ENCODE measurements at places on chromosomes 5 and 9.
A peak's percentile ranks its signal among the peaks of the same experiment; 100 is the strongest.

- DNase-seq: no peak
Measured at GRCh38 chr9:71630377-71630995, 137.8 kb downstream of the CEMIP2 start.

DNA sequence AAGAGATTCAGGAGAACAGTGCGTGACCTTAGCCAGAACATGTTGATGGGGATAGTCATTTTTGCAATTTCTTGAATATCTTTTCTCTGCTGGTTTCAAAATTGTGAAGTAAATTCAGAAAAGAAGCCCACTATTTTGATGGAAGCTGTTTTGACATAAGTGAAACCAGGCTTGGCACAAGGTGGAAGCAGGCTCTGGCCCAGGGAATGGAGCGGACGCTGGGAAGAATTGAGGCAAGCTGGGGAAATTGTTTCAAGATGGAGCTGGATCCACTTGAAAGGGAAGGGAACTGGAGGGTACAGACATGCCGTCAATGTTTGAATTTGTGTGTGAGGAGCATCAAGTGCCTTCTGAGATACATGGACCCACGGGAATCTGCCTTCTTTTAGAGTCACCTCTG lies 207.2 kb downstream of the GOLPH3 start:
- DNase-seq: no peak

- peak; percentile 99 for DNase-seq
Measured at GRCh38 chr5:98108497-98108896, 665.0 kb upstream of the RGMB start.

DNA sequence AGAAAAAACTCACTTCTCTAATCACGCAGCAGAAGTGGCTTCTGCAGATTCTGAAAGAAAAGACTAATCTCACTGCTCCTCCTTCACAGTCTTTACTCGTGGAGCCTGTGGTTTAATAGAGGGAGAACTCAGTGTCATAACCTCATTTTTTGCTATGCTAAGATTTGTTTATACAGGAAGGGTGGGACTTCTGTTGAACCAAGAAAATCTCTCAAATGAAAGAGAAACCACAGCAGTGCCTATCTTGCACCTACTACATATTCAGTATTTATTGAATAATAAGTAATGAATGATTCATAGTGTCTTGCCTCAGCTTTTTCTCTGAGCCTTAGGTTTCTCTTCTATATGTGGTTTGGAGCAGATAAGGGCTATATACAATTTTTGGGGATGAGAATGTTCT lies 136.1 kb upstream of the DMAC1 start:
- no peak for DNase-seq

DNA sequence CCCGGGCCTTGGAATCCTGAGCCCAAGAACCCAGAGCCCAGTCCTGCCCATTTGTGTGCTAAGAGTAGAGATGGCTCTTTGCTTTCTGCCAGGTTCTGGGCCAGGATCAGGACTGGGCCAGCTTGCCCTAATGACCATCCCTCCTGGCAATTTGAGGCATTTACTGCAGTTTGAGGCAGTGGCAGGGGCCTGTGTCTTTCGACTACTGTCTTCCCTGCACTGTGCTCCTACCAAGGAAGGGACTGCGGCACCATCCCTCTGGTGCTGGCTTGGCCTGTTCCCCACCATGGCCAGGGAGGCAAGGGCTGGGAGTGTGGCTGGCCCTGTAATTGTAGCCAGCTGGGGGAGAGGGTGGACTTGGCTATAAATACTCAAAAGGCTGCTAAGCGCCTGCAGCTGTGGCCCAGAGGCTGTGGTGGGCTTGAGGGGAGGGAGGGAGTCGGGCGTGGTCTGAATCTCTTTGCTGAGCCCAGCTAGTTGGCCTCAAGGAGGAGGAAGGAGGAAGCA lies 4.6 kb downstream of the ENHO start:
- DNase-seq: no peak

DNA sequence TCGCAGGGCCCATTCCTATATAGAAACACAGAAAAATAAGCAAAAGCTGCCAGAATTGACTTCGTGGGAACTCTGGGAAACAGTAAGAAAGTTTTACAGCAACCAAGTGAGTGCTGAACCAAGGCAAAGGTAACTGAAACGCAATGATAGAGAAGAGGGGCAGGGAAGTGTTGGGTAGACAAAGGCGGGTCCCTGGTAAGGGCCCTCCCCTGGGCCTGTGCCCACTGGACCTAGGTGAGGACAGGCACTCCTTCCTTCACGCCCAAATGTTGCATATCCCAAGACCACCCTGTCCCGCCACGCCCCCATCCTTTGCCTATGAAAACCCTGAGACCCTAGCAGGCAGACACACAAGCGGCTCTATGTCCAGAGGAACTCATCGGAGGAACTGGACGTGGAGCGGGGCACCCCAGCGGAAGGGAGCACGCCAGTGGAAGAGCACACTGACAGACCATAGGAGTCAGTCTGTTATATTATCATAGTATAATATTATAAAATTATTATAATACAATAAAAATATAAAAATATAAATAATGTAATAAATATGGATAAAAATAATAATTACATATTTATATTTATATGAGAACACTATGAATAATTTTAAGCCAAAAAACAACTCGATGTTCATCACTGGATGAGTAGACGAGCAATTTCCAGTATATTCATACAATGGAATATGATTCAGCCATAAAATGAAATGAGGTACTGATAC lies 27.9 kb downstream of the CDKN2A start:
- no peak for DNase-seq

- DNase-seq: no peak
Measured at GRCh38 chr5:96253140-96253539, 179.9 kb downstream of the PCSK1 start.

DNA sequence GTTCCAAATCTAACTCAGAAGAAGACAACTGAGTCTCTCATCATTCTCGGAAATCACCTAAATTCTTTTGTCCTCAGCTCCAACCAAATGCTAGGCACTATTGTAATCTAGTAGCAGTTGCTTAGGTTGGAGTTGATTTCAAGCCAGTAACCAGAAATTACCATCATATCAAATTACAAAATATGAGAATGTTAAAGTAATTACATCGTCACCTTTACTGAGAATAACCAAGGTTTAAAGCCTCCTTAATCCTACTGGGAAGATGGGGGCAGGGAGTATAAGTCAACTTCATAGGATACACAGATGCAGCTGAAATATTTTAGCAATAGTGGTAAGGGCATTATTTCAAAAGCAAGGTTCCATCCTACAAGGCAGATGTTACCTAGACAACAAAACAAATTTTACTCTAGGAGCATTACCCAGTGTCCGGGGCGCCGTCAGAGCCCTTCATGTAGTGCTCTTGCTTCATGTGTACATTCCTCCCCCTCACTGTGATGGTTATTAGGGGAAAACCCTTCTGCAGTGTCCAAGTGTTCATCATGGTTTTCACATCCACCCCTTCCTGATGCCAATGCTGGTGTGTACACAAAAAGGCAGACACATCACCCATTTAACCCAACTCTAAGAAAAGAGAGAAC lies 19.5 kb downstream of the ERAP1 start:
- no peak for DNase-seq

DNA sequence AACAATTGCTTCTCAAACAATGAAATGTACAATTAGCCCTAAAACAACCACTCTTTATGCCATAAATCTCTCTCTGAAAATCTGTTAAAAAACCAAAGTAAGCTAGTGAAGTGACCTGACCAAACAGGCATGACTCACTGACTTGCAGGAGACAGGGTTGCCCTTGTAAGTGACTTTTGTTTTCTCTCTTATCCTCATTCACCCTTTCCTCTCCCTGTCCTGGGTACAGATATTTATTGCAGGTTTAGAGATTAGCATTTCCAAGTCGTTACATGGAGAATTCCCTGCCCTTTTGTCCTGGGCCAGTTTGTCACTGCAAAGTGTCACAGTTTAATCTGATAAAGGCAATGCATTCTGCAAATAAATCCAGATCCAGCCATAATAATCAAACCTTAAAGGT lies 484.2 kb downstream of the IRX1 start:
- DNase-seq: no peak

DNA sequence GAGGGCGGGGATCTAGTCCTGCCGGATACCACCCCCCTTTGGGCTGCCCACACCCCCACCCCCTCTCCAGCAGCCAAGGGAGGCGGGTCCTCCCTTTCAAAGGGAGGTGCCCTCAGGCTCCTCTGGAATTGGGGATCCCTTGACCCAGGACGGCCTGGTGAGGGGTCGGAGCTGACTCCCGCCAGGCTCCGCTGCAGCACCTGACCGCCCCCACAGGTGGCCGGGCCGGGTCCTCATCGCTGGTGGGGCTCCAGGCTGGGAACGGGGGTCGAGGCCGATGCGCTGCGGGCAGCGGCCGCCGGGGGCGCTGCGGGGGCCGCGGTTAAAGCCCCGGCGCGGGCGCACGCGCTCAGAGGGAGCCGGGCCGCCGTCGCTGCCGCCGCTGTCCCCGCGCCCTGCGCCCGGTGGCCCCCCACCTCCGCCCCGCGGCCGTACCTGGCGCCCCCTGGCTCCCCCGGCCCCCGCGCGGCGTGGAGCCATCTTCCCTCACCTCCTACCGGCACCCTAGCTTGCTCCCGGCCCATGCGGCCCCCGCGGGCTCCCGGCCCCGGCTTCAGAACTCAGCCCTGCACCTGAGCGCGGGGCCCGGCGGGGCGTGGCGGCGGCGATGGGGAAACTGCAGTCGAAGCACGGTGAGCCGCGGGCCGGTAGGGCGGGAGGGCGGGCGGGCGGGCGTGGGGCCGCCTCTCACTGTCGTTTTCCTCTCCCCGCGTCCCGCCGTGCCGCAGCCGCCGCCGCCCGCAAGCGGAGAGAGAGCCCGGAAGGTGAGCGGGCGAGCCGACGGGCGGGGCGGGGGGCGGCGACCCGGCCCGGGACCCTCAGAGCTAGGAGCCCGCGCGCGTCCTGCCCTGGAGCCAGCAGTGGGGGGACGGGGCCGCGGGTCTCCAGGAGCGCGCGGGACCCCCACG lies at the start of gene NKD2:
Gene NKD2, plus strand, starts transcription at position 352 of the 908 bp plus-strand sequence. Its CDS starts 256 bp downstream, at position 608.
- no peak for DNase-seq

- DNase-seq: no peak
Measured at GRCh38 chr9:81588148-81588871, 101.0 kb downstream of the TLE1 start.

DNA sequence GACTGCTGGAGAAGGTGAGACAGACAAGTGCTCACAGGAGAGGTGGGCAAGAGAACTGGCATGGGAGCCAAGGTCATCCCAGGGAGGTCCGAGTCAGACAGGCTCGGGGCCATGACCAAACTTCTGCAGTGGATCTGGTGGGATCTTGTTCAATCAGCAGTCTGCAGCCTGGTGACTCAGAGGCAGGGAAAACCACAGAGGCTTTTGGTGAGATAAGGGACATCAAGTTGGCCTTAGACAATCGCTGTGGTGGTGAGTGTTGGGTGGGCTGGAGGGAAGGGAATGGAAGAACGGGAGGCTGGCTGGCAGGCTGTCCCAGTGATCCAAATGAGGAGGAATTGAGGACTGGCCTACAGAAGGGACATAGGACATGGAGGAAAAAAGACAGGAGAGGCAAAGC lies 123.8 kb downstream of the TMEM174 start:
- peak; percentile 47 for DNase-seq

DNA sequence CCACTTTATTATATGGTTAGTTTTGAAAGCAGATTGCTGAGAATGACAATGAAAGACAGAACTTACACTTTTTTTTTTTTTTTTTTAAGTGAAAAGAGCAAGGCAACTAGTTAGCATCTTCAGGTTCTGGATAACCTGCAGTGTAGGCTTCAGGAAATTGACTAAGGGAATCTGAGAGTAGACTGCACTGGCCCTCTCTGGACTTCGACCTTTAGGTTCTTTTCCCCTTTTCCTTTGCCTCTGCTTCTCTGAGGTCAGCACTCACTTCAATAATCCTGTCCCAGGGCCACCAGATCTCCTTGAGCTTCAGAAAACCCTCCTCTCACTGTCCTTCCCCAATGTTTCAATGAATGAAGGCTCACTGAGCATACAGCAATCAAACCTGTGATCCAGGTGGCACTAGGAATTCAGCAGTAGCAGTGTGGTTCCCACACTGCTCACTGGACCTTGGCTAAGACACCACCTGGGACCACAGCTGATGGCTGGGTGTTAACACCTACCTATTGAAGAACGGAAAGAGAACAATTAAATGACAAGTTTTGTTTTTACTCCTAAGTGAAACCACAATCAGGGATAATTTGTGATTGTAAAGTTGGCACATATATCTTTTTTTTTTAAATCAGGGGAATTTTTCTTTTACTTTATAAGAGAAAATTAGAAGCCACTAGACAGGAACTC lies 85.8 kb upstream of the IL6ST start:
- no peak for DNase-seq

- peak; percentile 37 for DNase-seq
Measured at GRCh38 chr5:52947851-52948250, 41.3 kb upstream of the ITGA2 start.

DNA sequence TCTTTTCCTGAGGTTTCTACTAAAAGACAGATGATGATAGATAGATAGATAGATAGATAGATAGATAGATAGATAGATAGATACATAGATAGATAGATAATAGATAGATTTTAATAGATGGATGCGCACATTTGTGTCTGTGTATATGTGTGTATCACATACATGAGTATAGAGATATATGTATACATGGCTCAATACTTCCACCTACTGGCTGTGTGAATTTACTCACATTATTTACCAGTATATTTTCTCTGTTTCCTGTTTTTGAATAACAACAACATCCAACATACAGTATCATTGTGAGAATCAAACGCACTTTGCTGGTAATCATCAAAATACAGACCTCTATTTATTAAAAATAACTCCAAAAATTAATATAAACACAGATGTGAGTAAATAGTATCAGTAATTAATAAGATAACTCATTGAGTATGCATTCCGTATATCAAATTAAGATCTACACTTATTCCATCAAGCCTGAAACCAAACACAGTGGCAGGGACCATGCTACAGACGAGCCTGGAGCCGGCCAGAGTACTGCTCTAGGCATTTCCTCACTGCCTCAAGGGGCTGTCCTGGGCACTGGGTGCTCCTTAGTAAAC lies 338.0 kb downstream of the SEMA5A start:
- DNase-seq: peak; percentile 63

- DNase-seq: peak; percentile 43
Measured at GRCh38 chr9:35726931-35727330, 5.1 kb downstream of the TLN1 start.

DNA sequence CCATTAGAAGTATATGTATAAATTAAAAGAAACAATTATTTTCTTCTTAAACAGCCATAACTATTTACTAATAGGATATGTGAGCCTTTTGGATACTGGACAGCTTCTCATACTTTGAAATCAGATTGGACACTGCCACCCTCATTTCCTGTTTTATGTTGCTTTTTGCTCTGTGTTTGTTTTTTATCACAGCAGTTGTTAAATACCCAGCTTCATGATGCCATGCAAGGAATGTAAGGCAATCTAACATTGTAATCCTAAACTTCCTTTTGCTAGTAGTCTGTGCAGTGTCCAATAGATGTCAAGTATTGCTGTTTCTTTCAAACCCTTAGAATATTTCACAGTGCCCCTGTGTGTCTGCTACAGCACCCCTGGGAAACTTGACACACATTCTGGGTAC lies 56.2 kb downstream of the CNTLN start:
- DNase-seq: peak; percentile 3
